ENCODE measurements at places on chromosomes 5 and 9.

DNA sequence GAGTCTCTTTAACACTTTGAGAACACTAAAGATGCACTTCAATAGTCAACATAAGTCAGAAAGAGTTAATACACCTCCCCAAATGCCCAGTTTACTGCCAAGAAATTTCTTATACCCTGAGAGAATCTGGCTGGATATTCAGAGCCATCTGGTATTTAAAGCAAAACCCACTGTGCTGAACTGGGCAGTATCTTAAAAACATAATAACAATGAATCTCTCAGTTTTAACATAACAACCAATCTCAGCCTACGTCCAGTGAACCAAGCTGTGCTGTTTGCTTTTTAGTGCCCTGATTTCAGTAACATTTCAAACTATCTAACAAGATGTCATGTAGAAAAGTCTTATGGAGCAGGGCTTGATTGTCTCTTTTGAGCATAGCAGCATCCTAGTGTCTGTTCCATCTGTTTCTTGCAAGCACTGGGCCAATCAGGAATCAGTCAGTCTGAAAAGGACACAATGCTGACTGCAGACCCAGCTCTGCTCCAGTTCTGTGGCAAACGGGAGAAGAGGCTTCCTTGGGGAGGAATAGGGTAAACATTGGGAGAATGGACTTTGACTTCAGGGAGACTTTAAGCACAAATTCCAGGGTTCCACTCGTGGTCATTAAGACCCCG is 43.6 kb upstream of the FAM81B start:
- DNase-seq: no peak

DNA sequence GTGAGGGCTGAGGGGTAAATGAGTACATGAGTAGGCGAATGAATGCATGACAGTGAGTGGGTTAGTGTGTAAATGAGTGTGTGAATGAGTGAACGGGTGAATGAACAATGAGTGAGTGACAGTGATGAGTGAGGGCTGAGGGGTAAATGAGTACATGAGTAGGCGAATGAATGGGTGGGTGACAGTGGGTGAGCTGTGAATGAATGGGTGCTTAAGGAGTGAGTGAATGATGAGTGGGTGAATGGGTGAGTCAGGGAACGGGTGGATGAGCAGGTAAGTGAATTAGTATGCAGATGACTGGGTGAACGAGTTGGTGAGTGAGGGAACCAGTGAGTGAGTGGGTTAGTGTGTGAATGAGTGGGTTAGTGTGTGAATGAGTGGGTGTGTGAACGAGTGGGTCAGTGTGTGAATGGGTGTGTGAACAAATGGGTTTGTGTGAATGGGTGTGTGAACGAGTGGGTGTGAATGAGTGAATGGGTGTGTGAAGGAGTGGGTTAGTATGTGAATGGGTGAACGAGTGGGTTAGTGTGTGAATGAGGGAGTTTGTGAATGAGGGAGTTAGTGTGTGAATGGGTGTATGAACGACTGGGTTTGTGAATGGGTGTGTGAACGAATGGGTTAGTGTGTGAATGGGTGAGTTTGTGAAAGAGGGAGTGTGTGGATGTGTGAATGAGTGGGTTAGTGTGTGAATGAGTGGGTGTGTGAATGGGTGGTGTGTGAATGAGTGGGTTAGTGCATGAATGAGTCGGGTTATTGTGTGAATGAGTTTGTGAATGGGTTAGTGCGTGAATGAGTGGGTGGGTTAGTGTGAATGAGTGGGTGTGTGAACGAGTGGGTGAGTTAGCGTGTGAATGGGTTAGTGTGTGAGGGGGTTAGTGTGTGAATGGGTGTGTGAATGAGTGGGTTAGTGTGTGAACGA is 32.9 kb downstream of the NKD2 start:
- no peak for DNase-seq

- DNase-seq: no peak
Observed at GRCh38 chr5:23139338-23140171, 286.4 kb upstream of the CDH12 start.

GRCh38 chr5:2184026-2184366 is 301.3 kb upstream of the IRX4 start:
- no peak for DNase-seq

- no peak for DNase-seq
Observed at GRCh38 chr9:96187151-96187555, 114.8 kb downstream of the HSD17B3 start.
